ENCODE measurements at places on chromosomes 16 and 17.

- no peak overlapping the region for H3K4me3 ChIP-seq
- no peaks in the 10 kb centered on the region for H3K27me3 ChIP-seq
- H3K27ac ChIP-seq: no peak overlapping the region
- H3K36me3 ChIP-seq: peaks cover 39% of the 10 kb centered on the region
These were observed 77.4 kb downstream of the BPTF start for GRCh38 chr17:67902511-67903231.

DNA sequence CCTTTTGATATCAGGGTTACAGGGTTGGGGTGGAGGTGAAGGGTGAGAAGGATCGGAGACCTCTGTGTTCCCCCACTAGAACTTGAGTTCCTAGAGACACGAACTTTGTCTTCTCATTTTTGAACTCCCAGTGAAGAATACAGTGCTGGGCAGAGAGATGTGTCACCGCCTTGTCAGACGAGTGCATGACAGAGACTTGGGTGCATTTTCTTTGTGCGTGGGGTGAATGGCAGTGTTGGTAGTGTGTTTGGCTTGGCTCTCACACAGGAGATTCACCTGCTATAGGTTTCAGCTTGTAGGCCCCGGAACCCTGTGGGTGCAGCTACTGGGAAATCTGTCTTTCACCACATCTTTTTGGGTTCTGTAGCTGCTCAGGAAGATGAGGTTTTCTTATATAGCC, 40.0 kb upstream of the CCR7 start:
- H3K4me1 ChIP-seq: peaks cover 100% of the 10 kb centered on the region
- H3K36me3 ChIP-seq: peaks cover 20% of the 10 kb centered on the region
- H3K27ac ChIP-seq: peak overlapping the region; percentile 94
- peak; percentile 77 for DNase-seq
- H3K27me3 ChIP-seq: no peaks in the 10 kb centered on the region

DNA sequence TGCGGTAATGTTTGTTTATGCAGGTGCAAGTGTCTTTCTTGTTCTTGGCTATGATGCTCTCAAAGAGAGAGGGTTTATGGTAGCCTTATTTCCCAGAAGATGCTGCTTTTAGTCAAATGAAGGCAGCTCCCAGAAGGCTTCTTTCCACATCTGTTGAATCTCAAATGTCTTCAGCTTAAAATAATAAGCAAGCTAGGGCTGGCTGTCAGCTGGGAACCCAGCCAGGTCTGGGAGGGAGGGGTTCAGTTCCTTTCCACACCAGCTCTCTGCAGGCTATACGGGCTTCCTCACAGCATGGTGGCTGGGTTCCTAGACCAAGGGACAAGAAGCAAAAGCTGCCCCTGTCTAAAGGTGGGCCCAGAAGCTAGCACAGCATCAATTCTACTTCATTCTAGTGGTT, 47.4 kb upstream of the ATF7IP2 start:
- DNase-seq: no peak
- no peaks in the 10 kb centered on the region for H3K27me3 ChIP-seq
- H3K27ac ChIP-seq: peak overlapping the region; percentile 44
- peaks cover 13% of the 10 kb centered on the region for H3K4me1 ChIP-seq
- H3K4me3 ChIP-seq: no peak overlapping the region

DNA sequence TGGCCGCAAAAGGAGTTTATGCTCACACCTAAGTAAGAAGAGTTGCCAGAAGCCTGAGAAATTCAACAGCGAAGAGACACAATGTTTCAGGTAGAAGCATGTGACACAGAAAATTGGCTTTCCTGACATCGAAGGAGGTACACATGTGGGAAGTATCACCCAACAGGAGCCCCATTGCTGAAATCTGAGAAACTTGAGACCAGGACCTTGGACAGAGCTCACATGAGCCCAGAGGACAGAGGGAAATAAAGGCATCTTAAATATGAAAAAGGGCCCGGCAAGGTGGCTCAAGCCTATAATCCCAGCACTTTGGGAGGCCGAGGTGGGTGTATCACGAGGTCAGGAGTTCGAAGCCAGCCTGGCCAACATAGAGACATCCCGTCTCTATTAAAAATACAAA, 304.1 kb upstream of the C16orf82 start:
- no peaks in the 10 kb centered on the region for H3K36me3 ChIP-seq
- H3K4me1 ChIP-seq: no peaks in the 10 kb centered on the region
- no peak overlapping the region for H3K27ac ChIP-seq
- no peak overlapping the region for H3K4me3 ChIP-seq
- peaks cover under 1% of the 10 kb centered on the region for H3K27me3 ChIP-seq

- H3K27me3 ChIP-seq: no peaks in the 10 kb centered on the region
- peak overlapping the region; percentile 90 for H3K27ac ChIP-seq
- peak overlapping the region; percentile 18 for H3K4me3 ChIP-seq
- DNase-seq: no peak
These were observed 16.2 kb downstream of the UNC13D start for GRCh38 chr17:75828076-75828400.

- no peak overlapping the region for H3K27ac ChIP-seq
- no peaks in the 10 kb centered on the region for H3K4me1 ChIP-seq
- no peak overlapping the region for H3K4me3 ChIP-seq
- DNase-seq: no peak
- peaks cover 14% of the 10 kb centered on the region for H3K36me3 ChIP-seq
These were observed 76.3 kb upstream of the HAS3 start for GRCh38 chr16:69029121-69029520.

- H3K4me1 ChIP-seq: no peaks in the 10 kb centered on the region
- no peaks in the 10 kb centered on the region for H3K27me3 ChIP-seq
- no peak for DNase-seq
- no peak overlapping the region for H3K4me3 ChIP-seq
- no peak overlapping the region for H3K27ac ChIP-seq
These were observed 174.2 kb downstream of the TANC2 start for GRCh38 chr17:63140255-63140654.

- peaks cover 26% of the 10 kb centered on the region for H3K4me1 ChIP-seq
- no peak overlapping the region for H3K4me3 ChIP-seq
- no peak overlapping the region for H3K27ac ChIP-seq
- no peaks in the 10 kb centered on the region for H3K27me3 ChIP-seq
- no peak for DNase-seq
- peaks cover 33% of the 10 kb centered on the region for H3K36me3 ChIP-seq
These were observed 5.1 kb downstream of the COPS3 start for GRCh38 chr17:17275971-17276370.

DNA sequence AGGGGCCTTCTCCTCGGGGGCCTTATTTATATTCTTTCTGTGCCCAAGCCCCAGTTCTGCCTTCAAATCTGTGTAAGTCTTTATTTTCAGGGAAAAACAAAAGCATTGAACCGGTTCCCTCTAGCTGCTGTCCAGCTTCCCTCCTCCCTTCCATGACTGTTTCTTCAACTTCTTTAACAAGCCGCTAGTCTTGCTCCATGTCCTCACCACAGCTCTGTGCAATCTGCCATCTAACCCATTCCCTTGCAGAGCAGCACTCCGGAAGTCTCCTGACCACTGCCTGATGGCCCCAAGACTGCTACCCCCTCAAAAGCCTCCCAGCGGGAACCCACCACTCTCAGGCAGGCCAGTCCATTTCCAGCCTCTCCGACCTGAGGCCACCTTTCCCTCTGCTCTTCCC, 16.9 kb downstream of the EMC8 start:
- peaks cover 38% of the 10 kb centered on the region for H3K36me3 ChIP-seq

GRCh38 chr16:84700446-84701300, 873 bp downstream of the USP10 start:
- no peaks in the 10 kb centered on the region for H3K27me3 ChIP-seq
- peak overlapping the region; percentile 97 for H3K27ac ChIP-seq
- H3K4me1 ChIP-seq: peaks cover 52% of the 10 kb centered on the region
- DNase-seq: peak; percentile 69

DNA sequence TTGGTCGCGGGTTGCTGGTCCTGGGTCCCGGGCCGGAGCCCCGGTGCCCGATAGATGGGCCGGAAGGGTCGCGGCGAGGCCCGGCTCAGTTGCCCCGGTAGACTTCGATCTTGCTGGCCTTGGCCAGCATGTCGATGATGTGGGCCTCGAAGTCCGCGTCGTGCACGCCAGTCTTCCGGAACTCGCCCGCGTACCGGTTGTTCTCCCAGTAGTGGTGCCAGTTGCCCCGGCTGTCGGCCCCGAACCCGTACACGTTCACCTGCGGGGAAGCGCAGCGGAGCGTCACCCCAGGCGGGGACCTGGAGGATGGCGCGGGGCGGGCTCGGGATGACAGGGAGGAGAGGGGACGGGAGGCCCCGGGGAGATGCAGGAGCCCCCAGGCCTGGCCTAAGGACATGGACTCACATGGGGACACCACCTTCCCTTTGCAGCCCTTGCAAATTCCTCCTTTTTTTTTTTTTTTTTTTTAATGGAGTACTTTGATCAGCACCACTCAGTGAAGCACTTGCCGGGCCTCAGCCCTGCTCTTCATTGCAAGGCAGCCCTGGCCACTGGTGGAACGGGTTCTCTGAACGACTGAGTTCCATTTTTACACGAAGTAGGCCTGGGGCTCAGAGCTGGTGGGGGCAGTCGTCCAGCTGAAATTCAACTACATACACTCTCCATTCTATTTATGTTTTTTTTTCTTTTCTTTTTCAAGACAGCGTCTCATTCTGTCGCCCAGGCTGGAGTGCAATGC, 35.1 kb downstream of the DDX19A start:
- peak overlapping the region; percentile 93 for H3K27ac ChIP-seq
- peaks cover 21% of the 10 kb centered on the region for H3K4me1 ChIP-seq
- peaks cover 24% of the 10 kb centered on the region for H3K36me3 ChIP-seq
- H3K27me3 ChIP-seq: no peaks in the 10 kb centered on the region

DNA sequence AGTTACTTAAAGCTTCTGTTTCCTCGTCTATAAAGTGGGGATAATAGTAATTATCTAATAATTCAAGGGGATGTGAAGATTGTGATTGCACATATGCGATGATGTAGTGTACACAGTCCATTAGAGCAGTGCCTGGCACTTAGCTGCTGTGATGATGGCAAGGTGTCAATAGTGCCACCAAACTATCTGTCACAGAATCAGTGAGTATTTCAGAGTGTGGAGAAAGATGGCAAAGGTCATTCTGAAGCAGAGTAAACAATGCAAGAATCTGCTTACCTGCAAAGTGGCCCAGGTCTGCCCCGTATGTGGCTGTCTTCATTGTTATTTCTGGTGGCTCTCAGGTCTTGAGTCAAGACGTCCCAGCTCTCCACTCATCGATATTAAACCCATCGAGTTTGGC, 15.1 kb downstream of the SYT17 start:
- no peak for DNase-seq
- H3K4me1 ChIP-seq: no peaks in the 10 kb centered on the region
- no peak overlapping the region for H3K4me3 ChIP-seq

DNA sequence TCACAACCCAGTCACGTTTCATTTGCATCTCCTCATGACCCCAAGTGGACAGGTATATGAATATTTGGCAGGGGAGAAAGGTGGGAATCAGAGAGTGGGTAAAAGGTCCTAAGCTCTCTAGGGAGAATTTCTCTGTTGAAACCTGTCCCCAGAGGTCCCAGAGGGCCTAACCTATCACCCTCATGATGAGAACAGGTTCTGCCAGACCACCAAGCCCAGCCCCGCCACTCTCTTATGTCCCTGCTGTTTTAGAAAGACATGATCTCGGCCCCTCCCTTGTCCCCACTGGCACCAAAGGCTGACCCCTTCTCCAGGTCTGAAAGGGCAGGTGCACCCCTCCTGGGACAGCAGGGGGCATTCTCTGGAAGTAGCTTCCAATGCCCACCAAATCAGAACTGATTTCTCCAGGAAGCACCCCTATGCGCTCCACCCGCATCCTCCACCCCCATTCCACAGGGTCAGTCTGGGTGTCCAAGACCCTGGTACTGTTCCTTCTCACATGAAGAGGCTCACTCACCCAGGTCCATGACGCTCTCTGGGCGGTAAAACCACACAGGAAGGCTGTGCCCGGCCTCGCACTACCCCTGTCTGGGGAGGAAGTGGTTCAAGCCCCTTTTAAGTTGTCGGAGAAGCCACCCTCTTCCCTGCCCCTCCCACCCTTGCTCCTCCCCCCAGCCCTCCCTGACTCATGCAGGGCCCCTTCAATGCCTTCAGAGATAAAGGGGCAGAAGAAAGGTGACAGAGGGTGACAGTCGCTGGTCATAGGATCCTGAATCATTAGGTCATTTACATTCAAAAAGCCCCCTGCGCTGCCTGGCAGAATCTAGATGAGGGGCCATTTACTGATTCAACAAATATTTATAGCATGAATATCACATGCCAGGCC, at the start of gene CCR7:
CCR7 (minus strand) TSS at position 590 of the 886 bp plus-strand sequence; CDS start at position 527, 63 bp downstream.
- peak within 1 kb of the TSS; percentile 95 for H3K27ac ChIP-seq
- no peaks in the 10 kb centered on the region for H3K27me3 ChIP-seq
- peaks cover 67% of the 10 kb centered on the region for H3K36me3 ChIP-seq
- peaks cover 42% of the 10 kb centered on the region for H3K4me1 ChIP-seq

DNA sequence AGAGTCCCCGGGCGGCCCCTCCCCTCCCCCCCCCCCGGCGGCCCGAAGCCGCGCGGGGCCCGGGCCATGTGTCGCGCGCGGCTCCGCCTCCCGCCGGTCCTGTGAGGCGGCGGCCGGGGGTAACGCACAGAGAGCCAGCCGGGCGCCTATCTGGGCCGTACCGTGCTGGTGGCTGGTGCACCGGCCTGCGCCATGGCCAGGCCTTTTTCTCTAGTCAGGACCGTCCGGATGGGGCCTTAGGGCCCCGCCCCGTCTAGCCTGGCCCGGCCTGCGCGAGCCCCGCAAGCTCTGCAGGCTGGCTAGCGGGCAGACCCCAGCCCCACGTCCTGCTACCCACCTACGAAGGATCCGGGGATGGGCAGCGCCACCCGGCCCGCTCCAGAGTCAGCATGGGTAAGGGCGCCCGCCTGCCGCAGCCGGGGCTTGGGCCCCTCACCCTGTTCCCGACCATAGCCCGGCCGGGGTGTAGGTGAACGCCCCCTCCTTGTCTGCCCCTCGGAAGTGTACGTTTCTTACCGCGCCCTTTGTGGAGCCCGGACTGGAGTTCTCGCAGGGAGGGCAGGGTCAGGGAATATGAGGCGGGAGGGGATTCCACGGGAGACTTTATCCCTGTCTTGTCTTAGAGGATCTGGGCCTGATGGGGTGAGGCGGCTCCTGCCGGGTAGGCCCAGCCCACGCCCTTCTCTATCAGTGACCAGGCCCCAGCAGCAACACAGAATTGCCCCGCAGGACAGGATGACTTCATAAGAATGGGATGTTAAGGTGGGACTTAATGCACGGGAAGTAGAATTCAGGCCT, at the start of gene CENPT:
CENPT (minus strand) TSS at position 630 of the 798 bp plus-strand sequence. CDS start 13,834 bp downstream, outside the sequence.
- H3K4me3 ChIP-seq: peak within 1 kb of the TSS; percentile 95
- DNase-seq: peak; percentile 76
- no peaks in the 10 kb centered on the region for H3K27me3 ChIP-seq
- H3K36me3 ChIP-seq: peaks cover 21% of the 10 kb centered on the region

- no peaks in the 10 kb centered on the region for H3K36me3 ChIP-seq
- H3K4me1 ChIP-seq: peaks cover 3% of the 10 kb centered on the region
- H3K4me3 ChIP-seq: no peak overlapping the region
- no peak overlapping the region for H3K27ac ChIP-seq
These were observed 28.6 kb upstream of the MEIOC start for GRCh38 chr17:44627513-44628242.

GRCh38 chr17:29032013-29032856, 10.7 kb upstream of the PIPOX start:
- no peak for DNase-seq
- no peak overlapping the region for H3K27ac ChIP-seq

DNA sequence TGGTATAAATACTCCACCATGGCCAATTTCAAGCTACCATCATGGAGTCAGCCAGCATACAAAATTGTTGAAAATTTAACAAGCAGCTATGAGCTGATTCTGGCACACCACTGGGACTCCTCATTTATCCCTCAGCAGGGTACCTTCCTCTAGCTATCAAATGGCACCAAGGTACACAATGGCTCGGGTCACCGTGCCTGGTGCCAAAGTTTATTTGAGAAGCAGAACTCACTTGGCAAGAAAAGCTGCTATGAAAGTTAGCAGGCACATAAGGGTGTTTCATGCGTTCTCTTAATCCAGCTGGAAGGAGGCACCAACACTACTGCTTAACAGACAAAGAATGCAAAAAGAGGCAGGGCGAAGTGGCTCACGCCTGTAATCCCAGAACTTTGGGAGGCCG, 51.6 kb downstream of the IKZF3 start:
- DNase-seq: no peak
- H3K4me3 ChIP-seq: no peak overlapping the region
- H3K27me3 ChIP-seq: peaks cover 4% of the 10 kb centered on the region
- H3K36me3 ChIP-seq: peaks cover 36% of the 10 kb centered on the region
- H3K4me1 ChIP-seq: peaks cover 47% of the 10 kb centered on the region
